ENCODE measurements at places on chromosomes 6 and 20.

GRCh38 chr6:13260831-13261230, 67.5 kb downstream of the TBC1D7 start:
- no peak for DNase-seq

DNA sequence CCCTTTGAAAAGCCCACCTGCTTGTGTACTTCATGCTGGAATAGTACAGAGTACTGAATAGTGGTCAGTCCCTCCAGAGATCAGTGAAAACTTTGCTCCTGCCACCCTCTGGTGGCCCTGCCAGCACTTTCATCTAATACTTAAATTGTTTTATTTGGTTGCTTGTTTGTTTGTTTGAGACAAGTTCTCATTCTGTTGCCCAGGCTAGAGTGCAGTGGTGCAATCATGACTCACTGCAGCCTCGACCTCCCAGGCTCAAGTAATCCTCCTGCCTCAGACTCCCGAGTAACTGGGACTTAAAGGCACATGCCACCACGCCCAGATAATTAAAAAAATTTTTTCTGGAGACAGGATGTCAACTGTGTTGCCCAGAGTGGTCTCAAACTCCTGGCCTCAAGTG, 9.1 kb downstream of the FAM83D start:
- no peak for DNase-seq

GRCh38 chr6:169312658-169313346, 59.2 kb upstream of the THBS2 start:
- no peak for DNase-seq

GRCh38 chr6:42148058-42148457, 5.6 kb upstream of the C6orf132 start:
- no peak for DNase-seq

GRCh38 chr20:60148885-60149284, 190.7 kb downstream of the CDH26 start:
- no peak for DNase-seq

GRCh38 chr6:136669299-136669699, 119.1 kb upstream of the MAP7 start:
- DNase-seq, result no peak

- no peak for DNase-seq
These were observed 138.4 kb downstream of the ELOVL4 start for GRCh38 chr6:79808921-79809320.

GRCh38 chr6:21230536-21230935, 363.0 kb upstream of the SOX4 start:
- no peak for DNase-seq

- DNase-seq, result peak; percentile 88
These were observed 458 bp upstream of the ARMC12 start for GRCh38 chr6:35736253-35736894.

GRCh38 chr20:33833333-33833732, 22.2 kb downstream of the CHMP4B start:
- DNase-seq, result peak; percentile 21

DNA sequence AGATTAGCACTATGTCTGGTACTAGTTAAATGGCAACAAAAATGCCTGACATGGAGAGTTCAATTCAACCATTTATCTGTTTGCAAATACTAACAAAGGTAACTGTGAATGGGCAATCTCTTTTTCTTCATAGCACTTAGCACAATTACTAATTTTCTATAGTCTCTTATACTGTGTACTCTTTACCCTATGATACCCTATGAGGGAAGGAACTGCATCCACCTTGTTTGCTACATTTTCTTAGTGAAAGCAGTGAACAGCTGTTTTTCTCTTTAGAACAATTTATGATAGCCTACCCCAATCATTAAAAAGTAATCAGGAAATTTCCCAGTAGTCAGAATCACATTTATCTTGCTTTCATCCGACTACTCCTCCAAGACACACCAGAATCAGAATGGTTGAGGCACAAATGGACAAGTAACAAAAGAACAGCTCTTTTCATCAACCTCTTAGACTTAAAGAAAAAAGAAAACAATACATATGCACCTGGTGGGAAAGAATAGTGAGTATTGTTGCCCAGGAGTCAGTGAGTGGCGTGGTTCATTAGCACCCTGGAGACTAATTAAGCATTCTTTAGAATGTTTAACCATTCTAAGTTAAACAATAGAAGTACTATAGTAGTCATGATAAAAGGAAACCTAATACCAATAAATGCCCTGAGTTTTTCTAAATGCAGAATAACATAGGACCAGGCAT, 16.7 kb downstream of the ZNF292 start:
- DNase-seq, result no peak

- DNase-seq, result peak; percentile 80
These were observed 702 bp downstream of the ETV7 start for GRCh38 chr6:36386495-36387439.

DNA sequence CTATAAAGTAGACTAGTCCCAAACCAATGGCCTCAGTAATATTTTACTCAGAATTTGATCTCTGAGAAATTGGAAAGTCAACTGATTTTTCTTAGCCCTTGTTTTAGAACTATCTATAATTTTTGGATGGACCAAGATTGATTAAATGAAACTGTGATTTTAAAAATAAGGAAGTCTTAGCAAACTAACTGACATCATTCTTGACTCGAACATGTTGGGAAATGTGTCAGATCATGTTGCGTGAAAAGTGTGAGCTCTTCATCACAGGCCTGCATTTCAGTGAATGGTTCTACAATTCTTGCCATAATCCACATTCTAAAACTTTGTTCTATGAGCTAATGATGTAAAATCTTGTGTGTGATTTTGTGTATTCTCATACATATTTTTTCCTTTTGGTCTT, 11.0 kb downstream of the TNFAIP3 start:
- no peak for DNase-seq

GRCh38 chr6:47788498-47788884, 6.7 kb downstream of the OPN5 start:
- DNase-seq, result no peak

GRCh38 chr6:75935473-75935793, 137.0 kb downstream of the IMPG1 start:
- DNase-seq, result no peak

GRCh38 chr6:6760002-6760401, 171.5 kb downstream of the LY86 start:
- DNase-seq, result no peak

GRCh38 chr6:130655586-130655985, 171.6 kb upstream of the SMLR1 start:
- no peak for DNase-seq

DNA sequence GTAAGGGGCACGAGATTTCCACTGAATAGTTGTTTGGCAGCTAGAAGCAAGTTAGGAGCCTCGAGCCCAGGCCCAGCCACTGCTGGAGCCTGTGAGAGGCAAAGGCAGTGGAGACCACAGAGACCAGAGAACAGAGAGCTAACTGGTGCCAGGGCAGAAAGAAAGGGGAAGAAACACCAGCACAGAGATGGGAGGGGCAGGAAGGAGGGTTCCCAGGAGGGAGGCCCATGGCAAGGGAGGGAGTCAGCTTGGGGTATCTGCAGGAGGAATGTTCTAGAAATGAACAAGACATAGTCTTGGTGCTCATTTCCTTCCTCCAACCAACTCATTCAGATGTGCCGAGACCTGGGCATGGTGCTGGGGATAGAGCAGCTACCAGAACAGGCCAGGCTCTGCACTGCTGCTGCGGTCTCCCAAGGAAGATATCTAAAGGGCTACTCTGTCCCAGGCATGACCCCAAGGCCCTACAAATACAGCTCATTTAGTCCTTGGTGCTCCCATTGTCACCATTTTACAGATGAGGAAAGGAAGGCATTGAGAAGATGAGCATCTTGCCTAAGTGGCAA, 10.7 kb downstream of the ANGPT4 start:
- no peak for DNase-seq

GRCh38 chr6:87151781-87152525, 3.4 kb upstream of the ZNF292 start:
- DNase-seq, result peak; percentile 84

DNA sequence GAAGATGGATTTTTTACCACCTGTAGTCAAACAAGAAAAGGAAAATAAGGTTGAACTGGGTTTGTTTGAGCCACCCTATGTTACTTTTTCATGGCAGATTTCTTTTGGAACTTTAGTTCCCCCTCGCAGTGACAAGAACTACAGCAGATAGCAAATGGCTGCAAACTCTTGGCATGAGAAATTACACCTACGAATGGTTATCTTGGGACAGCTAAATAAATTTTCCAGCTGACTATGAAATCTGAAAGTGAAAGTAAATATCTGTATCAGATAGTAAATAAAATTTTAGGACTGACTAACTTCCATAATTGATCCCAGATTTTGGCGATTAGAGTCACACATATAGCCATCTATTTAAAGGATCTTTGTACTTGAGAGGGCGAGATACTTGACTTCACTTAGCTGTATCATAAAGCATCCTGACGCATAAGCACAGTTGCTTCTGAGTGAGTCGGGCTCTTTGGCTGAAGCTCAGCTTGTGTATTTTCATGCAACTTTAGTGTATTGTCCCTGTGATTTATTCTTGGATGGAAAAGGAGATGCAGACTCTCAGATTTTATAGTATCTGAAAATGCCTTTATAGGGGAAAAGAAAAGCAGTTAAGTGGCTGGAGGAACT, 125.3 kb upstream of the B3GAT2 start:
- DNase-seq, result no peak

- no peak for DNase-seq
These were observed 128.6 kb downstream of the SCAF8 start for GRCh38 chr6:154861825-154862224.

DNA sequence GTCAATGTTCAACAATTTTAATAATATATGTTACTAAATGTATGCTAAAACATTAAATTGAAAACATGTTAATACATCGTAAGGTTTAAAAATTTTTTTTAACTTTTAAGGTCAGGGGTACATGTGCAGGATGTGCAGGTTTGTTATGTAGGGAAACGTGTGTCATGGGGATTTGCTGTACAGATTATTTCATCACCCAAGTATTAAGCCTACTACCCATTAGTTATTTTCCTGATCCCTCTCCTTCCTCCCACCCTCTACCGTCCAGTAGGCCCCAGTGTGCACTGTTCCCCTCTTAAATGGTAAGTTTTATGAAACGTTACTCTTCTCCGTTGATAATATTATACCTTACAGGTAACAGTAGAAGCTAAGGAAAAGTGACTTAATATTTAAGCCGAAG, 15.8 kb downstream of the PDE7B start:
- no peak for DNase-seq

- no peak for DNase-seq
These were observed 47.4 kb downstream of the SLC35B3 start for GRCh38 chr6:8387942-8388437.

- no peak for DNase-seq
These were observed 225.3 kb downstream of the RIMS1 start for GRCh38 chr6:72111611-72112010.

DNA sequence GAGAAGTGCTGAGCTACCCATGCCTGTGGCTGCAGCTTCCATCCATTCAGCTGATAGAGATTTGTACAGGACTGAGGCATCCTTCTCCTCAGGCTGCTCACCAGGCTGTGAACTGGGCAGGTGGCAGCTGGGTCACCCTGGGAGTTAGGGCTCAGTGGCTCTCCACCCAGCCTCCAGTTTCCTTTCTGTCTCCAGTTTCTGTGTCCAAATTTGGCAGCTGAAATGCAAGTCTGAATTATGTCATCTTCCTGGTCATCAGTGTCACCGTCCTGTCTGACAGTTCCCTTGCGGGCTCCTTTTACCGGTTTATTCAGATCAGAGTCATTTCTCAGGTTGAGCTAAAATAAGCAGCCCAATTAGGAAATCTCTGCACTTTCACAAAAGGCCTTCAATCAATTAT, 93.3 kb downstream of the EDN1 start:
- DNase-seq, result no peak

- DNase-seq, result peak; percentile 48
These were observed 18.1 kb downstream of the UQCC2 start for GRCh38 chr6:33693186-33694105.

DNA sequence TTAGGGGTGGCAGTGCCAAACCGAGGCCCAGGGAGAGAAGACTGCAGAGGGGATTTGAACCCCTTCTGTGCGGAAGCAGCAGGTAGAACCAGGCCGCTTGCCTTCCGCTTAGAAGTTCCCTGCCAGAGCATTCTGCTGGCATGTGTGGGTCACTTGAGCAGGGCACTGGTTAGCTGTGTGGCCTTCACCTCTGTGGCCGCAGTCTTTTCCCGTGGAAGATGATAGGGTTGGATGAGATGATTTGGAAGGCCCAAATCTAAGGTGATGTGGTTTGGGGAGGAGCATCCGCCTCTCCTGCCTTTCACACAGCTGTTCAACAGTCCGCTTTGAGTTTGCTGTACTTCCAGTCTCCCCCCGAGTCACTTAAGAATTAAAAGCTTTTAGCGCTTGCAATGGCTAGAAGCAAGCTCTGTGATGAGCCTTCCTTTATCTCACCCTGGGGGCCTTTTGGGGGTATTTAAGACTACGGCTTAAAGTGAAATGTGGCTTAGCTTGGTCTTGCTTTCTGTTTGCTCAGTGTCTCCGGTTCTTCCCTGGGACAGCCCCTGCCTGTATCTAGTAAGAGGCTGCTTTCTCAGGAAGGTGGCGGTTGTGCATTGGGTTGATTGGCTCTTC, 743 bp downstream of the CMTR1 start:
- no peak for DNase-seq

DNA sequence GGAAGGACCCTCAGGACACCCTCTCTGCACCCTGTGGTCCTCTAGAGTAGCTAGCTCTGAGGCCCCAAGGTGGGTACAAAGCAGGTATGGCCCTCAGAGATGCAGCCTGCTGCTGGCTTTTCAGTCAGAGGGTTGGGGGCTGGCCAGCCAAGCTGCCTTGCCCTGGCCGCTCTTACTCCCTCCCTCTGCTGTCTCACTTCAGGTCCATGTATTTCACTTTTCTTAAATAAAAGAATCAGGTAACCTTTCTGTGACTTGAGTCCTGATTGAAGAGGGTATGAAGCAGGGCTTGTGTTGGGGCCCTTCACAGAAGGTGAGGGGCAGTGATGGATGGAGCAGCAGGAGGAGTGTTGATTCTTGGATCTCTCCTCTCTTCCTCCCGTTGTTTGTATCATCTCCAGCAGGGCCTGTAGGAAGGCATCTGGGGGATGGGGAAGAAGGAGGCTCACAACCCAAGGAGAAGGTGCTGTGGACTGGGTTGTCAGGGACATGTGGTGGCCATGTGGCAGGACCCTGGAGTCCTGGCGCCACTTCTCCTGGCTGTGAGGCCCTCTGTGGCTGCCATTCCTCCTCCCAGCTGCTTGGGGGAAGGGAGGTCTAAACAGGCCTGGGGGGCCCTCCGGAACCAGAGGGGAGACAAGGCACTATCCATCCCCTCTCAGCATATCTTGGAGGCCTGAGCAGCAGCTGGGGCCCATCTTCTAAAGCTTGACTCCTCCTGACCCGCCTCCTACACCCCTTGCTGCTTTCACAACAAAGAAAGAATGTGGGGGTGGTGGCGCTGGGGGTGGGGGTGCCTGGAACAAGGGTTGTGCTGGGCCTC, 1.1 kb upstream of the PTK7 start:
- DNase-seq, result no peak

Measured in suprapubic skin (tissue), 4 donors.